ENCODE measurements at places on chromosomes 16 and 17.

DNA sequence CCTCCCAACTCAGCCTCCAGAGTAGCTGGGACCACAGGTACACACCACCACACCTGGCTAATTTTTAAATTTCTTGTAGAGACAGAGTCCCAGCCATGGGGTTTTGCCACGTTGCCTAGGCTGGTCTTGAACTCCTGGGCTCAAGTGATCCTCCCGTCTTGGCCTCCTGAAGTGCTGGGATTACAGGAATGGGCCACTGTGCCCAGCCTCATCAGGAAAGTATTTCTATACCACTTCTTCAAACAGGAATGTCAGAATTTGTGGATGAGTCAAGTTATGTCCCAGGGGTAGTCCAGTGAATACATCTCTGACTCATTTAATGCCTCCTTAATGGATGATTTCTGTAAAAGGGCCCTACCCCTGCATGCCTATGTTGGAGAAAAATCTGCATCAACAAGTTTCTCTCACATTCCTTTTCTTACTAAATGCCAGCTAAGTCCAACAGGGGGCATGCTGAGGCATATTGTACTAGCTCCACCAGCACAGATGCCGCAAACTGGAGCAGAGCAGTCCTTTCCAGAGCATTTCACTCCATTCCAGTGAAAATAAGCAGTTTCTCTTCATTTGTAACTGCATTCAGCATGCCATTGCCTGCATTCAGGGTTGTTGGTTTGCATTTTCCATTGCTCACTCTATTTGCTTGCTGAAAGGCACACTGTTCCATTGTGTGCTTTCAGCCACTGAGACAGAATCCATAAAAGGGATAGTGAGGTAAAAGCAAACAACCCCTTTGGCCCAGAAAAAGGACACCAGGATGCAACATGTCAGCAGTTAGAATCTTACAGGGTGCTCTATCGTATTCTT is 5.3 kb upstream of the CAVIN1 start:
- peak; percentile 37 for DNase-seq

DNA sequence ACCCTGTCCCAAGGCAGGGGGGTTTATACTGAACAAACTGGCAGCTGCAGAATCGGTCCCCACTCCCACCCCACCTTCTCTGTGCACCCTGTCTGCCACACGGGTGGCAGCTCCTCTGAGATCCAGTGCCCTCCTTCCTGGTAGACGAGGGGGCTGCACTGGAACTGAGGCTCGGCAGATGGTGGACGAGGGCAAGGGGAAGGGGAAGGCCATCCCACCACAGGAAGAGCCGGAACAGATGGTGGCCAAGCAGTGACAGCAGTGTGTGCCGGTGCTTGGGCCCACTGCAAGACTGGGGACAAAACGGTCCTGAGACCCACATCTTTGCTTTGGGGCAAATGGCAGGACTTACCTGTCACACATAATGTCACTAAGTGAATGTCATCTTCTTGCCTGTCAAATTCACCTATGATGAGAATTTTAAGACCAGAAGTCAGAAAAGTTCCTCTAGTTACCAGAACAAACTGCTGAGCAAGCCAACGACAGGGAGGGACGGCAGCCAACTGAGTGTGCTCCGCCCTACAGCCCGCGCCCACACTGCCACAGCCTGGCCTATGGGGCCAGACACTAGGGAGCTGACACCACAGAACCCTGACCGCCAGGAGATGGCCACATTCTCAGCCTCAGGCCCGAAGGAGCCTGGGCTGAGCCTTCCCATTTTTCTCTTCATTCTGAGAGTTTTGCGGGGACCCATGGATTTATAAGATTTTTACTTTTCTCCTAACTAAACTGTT is 14.4 kb downstream of the NTAN1 start:
- DNase-seq = no peak

GRCh38 chr17:67124450-67125148 is 80.2 kb downstream of the CACNG1 start:
- no peak for DNase-seq

GRCh38 chr16:55372792-55373488 is 48.9 kb downstream of the IRX6 start:
- DNase-seq = no peak

GRCh38 chr16:56356276-56357240 is 68.8 kb downstream of the AMFR start:
- DNase-seq = peak; percentile 69

DNA sequence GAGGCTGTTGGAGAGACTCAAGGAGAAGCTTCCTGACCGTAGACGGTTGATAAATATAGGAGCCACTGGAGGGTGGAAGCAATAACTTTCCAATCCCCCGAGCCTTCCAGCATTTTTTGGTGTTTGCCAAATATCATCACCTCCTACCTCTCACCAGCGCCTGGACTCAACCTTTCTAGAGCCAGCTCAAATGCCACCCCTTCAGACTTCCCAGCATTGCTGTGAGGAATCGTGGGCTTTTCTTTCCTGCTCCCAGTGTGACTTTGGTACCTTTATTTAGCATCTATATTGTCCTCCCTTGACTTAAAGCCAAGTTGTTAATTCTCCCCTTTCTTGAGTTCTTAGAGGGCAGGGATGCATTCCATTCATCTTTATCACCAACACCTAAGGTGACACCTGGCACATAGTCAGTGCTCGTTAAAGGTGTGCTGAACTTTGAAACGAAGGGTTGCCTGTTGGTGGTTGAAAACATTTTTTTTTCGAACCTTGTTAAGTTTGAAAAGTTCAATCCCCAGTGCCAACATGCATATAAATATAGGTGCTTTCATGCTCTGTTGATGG is 35.3 kb upstream of the CCR7 start:
- DNase-seq = no peak

DNA sequence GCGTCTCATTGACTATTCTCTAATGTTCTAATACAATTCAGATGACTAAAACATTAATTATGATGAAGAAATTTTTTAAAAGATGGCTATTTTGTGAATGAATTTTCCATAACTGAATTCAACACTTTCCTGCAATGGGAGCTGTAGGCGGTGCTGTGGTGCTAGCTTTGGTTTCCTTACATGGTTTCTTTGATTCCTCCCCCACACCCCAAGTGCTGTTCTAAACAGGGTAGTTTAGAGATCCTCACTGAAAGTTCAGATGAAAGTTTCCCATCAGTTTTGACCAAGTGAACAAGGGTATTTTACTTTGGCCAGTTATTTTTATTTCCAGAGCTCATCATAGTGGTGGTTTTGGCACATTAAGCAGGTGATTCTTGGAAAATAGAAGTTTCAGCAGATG is 26.0 kb upstream of the MRC2 start:
- DNase-seq = no peak

Data from activated CD4-positive, alpha-beta T cell treated with anti-CD3 and anti-CD28 coated beads, Interleukin-2, amount 50 U/mL, for 16 hours (primary cell).